ENCODE measurements at places on chromosomes 12 and 14. TPM values are rescaled to one million over a fixed set of nuclear protein-coding genes. Genes with fewer than 3 reads are reported as not detected.

KRT5 gene
- not detected for total RNA-seq

MYF6 gene
- not detected for total RNA-seq

OR6C2 gene
- total RNA-seq: not detected

A2ML1 gene
- total RNA-seq: not detected

GRCh38 chr12:1517007-1517406, 77.4 kb downstream of the FBXL14 start:
- peak; percentile 44 for DNase-seq

GRCh38 chr12:124940393-124941169, 26.1 kb upstream of the UBC start:
- DNase-seq: peak; percentile 82

DNA sequence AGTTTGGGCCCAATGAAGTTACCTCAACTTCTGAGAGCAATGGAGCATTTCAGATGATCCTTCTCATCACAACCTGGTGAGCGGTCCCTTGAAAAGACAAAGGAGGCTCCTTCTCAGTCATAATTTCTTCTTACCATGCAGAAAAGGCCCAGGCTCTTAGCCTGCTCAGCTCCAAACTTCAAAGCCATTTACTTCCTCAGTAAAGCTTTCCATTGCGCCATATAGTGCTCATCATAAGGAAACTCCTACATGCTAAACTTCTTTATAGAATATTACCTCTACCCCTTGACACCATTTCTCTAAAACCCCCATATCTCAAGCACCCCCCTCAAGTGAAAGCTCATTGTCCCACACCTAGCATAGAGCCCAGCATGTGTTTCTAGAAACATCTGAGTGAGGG, 127.1 kb downstream of the GTF2A1 start:
- DNase-seq: no peak

DNA sequence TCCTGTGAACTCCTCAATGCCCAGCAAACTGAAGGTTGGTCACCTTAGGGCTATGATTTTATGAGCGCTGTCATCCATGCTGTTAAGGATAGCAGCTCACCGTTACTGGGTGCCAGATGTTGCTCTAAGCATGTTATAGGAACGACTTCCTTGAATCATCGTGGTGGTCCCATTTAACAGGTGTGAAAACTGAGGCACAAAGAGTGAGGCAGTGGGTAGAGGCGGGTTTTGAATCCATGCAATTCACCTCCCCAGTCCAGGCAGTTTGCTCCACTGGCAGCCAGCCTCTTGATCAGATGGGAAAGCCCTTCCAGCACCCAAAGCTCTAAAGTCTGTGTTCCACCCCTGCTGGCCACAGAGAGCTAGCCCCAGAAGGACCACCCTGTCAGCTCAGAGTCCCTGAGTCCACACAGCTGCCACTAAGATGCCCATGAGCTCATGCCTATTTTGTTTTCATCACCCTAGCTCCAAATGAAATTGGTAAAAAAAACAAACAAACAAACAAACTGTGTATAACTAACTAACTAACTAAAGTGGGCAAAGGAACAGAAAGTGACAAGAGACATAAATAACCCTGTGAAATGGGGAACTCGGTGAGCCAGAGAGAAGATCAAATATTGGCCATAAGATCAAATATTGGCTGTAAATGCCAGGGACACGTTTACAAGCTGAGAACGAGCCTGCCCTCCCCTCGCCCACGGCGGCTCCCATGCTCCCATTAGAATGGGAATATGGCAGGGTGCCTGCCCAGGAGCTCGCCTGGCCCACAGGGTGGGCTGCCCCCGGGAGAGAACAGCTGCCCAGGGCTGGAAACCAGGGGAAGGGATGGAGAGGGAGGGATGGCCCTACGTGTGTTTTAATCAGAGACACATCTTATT, 72.3 kb upstream of the RFLNA start:
- peak; percentile 11 for DNase-seq

DNA sequence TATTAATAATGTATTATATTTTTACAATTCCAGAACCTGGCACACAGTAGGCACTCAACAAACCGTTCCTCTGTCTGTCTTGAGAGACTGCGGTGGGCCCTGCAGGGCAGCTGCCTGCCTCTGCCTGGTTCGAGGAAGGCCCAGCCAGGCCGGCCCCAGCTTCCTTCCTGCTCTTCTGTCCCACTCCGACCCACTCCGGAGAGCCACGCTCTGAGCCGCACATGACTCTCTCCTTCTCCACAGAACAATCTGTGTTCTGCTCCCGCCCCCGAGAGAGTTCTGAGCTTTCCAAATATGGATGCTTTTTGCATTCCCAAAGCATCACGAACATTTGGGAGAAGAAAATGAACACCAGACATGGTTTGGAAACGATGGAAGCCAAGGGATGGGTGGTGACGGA, 57.3 kb downstream of the TTC7B start:
- DNase-seq: no peak

GRCh38 chr14:104252256-104253215, 114.1 kb downstream of the KIF26A start:
- no peak for DNase-seq

DNA sequence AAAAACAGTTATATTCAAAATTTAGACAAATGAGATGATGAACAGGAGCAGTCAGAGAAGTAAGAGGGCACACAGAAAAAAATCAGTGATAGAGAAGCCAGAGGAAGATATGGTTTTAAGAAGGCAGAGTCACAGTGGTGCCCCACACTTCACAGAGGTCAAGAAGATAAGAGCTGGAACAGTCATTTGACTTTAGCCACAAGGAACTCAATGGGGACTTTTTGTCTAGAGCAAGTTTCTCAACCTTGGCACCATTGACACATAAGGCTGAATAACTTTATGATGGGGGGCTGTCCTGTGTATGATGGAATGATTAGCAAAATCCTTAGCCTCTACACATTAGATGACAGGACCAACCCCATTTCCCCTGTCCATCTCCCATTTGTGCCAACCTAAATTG, 172.8 kb upstream of the PLEKHG7 start:
- no peak for DNase-seq

GRCh38 chr14:55131370-55132137, 2.5 kb downstream of the LGALS3 start:
- DNase-seq: no peak

DNA sequence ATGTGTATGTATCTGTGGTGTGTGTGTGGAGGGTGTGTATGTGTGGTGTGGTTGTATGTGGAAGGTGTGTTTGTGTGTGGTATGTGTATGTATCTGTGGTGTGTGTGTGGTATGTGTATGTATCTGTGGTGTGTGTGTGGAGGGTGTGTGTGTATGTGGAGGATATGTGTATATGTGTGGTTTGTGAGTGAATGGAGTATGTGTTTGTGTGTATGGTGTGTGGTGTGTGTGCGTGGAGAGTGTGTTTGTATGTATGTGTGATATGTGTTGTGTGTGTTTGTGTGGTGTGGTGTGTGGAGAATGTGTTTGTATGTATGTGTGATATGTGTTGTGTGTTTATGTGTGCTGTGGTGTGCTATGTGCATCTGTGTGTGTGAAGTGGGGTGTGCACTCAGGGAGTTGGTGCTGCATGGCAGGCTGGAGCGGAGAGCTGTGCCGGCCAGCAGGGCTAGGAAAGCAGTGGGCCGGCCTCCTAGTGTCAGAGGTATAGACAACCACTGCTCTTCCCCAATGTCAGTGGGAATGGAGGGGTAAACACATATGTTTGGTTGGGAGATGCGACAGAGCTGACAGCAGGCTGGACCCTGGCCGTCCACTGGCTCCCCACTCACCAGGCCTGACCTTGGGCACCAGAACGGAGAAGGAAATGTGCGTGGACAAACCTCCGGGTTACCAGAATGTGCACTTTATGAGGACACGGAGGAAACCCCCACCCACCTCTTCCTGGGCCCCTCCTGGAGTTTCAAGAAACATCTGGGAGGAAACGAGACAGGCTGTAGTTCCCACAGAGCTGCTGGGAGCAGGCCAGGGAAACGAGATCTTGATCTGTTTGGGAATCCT, 60.7 kb downstream of the CLMN start:
- no peak for DNase-seq

DNA sequence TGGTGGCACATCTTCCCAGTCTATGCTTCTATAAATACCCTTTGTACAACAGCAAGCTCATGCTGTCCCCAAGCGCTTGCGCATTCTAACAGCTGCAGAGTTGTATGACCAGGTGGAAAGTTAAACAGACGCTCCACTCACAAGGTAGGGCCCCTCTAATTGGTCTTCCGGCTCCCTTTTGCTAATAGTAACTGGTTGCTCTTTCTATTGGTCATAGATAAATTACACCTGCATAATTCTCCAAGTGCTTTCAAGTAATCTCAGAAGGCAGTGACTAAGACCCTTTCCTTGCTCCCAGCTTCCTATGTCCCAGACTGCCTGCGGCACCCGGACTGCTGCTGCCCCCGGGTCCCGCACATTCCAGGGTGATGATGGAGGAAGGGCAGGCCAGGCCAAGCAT, 6.1 kb upstream of the TSPAN9 start:
- no peak for DNase-seq

DNA sequence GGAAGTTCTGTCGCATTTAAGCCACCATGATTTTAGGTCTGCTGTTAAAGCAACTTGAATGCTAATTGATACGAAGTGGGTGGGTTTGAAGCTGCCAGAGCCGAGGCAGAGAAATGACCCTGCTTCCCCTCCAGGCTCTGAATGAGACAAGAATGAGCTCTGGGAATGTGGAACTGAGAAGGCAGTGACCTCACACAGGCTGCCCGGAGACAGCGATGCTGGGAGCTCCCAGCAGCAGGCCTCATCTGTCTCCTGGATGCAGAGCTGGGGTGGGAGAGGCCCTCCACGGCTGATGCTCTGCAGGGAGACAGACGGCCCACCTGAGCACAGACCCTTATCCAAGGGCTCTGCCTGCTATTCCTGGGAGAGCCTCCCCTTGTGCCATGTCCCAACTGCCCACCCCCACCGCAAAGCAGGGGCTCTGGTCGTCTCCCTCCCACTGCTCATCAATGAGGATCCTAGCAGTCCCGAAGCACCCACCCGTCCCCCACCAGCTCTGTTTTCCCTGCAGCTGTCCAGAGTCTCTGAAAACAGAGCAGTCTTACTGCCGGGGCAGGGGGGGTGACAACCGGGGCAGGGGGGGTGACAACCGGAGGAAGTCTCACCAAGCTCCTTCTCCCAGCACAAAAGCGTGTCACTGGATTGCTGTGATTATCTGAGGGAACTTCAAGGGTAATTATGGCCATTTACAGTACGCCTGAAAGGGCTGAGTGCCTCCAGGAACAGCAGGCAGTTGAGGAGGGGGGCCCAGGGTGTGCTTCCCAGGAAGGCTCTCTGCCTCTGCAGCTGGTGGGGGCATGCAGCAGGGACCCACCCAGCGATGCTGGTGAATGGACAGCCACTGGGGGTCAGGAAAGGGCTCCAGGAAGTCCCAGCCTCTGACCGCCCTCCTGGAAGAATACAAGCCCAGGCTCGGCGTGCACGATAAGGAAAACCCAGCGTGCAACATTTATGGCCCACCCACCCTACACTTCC, 67.8 kb downstream of the CHGA start:
- no peak for DNase-seq

- DNase-seq: no peak
Measured at GRCh38 chr14:90810806-90811205, 5.4 kb downstream of the TTC7B start.

DNA sequence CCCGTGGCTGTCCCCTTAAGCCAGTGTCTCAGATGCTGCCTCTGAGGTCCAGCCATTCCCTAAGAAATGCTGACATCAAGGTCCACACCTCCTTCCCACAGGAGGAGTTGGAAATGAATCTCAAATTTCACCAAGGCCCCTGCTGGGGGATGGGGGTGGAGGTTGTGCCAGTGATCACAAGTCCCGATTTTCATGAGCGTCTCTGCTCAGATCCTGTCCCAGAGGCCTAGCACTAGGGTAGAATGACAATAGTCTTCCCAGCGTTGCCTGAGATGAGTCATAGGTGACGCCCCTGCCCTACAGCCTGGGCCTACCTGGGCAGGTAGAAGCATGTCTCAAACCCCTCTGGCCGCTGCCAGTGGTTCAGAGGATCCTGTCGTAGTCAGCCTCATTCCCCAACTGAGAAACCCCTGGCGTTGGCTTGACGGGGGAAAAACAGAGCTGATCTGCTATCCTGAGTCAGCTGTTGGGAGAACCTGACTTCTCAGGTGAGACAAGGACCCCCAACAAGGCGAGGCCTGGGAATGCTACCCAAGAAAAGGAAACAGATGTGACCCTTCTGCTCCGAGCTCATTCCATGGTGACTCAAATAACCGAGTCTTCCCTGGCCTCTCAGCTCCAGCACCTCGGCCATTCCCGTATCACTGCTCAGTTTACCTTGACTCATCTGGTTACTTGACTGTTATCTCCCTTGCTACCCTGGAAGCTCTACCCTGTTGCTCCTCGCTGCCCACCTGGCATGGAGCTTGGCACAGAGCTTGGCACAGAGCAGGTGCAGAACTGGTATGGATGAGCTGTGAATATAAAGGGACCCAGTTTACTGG, 21.8 kb upstream of the SPPL3 start:
- DNase-seq: no peak

DNA sequence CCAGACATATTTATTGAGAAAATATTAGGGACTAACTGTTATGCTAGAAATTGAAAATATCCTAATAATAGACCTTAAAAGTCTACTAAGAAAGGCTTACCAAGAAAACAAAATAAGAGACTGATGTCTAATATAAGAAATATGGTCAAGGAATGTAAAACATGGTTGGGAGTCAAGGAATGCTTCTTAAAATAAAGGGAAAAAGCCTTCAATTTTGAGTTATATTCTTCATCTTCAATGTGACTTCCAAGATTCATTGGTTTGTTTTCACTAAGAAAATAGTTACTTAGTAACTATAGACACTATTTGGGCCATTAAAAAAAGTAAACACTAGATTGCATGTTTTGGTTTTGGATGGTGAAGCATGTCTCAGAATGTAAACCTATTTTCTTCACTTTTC, 88.1 kb upstream of the ETV6 start:
- DNase-seq: no peak

DNA sequence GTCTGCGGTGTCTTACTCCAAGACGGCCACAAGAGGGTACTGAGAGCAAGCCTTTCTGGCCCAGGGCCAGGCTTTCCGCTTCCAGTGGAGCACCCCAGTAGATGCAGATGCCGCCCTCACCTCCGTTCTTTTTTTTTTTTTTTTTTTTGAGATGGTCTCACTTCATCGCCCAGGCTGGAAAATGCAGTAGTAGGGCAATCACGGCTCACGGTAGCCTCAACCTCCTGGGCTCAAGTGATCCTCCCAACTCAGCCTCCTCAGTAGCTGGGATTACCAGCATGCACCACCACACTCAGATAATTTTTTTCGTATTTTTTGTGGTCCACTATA, 5.6 kb upstream of the LBHD2 start:
- peak; percentile 71 for DNase-seq

DNA sequence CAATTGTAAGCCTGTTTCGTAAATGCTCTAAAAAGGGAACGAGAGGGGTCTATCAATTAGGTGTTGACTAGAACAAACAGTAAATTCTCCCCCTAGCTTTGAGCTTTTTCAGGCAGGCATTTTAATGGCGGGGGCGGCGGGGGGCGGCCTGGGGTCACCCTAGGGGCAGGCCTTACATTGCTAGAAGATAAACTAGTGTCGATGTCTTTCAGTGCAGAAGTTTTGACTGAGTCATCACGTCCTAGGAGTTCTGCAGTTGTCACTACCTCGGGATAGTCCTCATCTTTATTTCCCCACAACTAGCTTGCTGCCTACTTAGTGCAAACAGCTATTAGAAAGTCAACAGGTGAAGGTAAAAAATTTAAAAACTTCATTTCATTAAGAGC, 1.6 kb downstream of the ATP6V1D start:
- no peak for DNase-seq

All from SJSA1 (cell line).